ENCODE measurements at places on chromosomes 16 and 17.

DNA sequence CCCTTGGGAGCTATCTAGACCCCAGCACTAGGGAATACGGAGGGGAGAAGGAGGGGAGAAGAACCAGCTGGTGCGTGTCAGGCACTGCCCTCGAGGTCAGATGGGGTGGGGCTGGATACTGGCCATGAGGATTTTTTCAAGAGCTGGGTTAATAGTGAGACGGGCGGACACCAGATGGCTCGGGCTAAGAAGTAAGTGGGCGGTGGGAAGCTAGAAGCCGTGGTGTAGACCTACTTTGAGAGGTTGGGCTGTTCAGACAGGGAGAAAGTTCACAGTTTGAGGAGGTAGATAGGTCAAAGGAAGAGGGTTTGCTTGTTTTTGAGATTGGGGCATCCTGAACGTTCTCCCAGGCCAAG lies 303.8 kb downstream of the SEC14L1 start:
- DNase-seq = no peak

- peak; percentile 91 for DNase-seq
These were observed 28.4 kb upstream of the MED13 start for GRCh38 chr17:62093188-62094155.

DNA sequence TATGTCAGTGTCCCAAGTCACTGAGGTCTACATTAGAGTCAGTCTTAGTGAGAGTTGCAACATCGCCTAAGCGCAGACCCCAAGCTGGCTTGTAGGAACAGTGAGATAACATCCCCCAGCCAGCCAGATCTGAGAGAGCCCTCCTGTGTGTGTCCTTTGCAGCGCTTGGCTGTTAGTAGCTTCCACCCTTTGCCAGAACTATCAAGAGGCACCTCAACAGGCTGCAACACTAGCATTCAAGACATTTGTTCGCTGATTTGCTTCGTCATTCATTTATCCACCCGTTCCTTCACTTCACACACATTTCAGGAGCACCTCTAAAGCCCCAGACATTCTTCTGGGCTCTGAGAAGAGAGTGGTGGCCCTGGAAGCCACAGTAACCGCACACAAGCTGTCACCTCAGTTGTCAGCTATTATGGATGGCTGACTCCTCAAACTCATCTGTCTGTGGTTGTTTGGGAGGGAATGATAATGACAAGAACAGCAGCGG lies 289.6 kb downstream of the WWOX start:
- no peak for DNase-seq

DNA sequence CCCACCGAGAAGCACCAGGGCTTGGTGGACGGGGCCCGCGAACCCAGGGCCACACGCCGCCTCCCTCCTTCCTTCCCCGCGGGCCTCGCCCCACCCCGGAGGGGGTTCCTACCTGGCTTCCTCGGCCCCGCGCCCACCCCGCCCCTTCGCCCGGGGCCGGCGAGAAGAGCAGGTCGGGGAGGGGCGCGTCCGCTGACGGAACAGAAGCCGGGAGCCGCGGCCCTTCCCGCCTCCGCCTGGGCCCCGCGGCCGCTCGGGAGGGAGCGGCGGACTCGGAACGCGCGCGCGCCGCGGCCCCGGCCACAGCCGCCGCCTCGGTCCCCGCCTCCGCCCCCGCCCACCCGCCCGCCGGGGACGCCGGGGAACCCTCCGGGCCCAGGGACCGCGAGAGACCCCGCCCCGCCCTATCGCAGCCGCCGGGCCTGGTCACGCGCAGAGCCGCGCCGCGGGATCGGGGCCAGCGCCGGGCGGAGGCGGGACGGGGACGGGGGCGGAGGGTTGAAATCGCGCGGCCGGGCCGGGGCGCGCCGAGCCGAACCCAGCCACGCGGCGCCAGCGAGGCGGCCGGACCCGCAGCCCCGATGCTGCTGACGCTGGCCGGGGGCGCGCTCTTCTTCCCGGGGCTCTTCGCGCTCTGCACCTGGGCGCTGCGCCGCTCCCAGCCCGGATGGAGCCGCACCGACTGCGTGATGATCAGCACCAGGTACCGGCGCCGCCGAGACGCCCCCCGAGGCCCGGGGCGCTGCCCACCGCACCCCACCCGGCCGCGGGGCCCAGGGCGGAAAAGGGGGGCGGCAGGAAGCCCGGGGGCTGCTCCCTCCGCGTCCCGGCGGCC lies at the start of gene TLCD3A:
TSS of gene TLCD3A (plus strand) at position 530 of the 835 bp plus-strand sequence. CDS start at position 582, 52 bp downstream.
- peak; percentile 51 for DNase-seq
